D341Med (cell line): ENCODE measurements at places on chromosomes 5 and 9.

DNA sequence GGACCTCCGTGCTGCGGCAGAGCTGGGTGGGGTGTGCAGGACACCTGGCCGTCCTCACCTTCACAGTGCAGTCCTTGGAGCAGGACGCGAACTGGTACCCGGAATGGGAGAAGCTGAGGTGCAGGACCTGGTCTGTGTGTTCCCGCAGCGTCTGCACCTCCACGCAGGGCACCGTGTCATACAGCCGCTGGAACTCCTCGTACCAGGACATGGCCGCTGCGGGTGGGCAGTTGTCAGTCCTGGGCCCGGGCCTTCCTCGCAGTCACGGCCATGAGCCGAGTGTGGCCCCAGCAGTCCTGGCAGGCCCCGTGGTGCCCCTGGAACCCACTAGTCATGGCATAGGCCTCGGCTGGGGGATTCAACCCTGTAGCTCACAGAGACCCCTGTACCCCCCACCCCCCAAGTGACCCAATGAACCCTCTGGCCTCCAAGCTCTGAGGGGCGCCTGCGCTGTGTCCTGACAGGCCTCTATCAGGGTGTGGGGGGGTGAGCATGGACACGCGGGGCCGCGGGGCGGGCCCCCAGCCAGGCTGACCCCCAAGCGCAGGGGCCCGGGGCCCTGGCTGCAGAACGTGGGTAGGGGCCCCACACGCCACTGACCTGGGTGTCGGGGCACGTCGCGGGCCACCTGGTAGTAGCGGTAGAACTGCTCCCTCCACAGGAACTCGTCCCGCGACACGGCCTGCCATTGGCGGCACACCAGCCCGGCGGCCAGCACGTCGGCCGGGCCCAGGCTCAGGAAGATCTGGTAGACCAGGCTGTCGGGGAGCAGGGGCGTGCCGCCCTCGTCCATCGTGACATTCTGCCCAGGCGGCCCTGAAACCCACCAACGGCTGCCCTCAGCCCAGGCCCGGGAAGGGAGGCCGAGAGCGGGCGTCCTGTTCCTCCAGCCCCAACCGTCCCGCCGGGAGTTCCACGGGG, 987 bp downstream of the FBXW5 start:
- DNase-seq, result peak; percentile 73

- no peak for DNase-seq
Observed at GRCh38 chr5:9222054-9222976, 323.6 kb downstream of the SEMA5A start.

GRCh38 chr9:4430432-4431261, 59.6 kb upstream of the SLC1A1 start:
- no peak for DNase-seq

- DNase-seq, result no peak
Observed at GRCh38 chr9:116342061-116342460, 188.5 kb downstream of the PAPPA start.

GRCh38 chr5:78377718-78378105, 17.3 kb downstream of the SCAMP1 start:
- no peak for DNase-seq

GRCh38 chr9:105662184-105663104, at the start of gene TAL2:
TAL2 (plus strand) TSS chr9:105662457; CDS start chr9:105662497, 40 bp downstream.
- DNase-seq, result no peak

DNA sequence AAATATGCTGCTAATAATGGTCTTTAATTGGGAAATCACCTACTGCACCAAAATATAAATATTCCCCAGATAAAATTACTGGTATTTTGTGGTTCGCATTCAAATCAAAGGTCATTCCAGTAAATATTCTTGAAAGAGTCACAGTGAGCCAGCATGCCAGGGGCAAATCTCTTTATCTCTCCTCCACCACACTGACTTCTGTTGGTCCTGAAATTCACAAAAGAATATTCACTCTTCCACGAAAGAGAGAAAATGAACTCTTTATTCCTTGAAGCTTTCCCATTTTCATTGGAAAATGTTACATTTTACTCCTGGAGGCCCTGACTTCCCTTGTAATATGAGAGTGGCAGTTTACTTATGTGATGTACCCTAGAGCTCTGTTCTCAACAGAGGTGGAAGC, 39.7 kb downstream of the ZNF366 start:
- DNase-seq, result no peak

GRCh38 chr9:130701059-130702022, 7.8 kb downstream of the EXOSC2 start:
- peak; percentile 86 for DNase-seq

- no peak for DNase-seq
Observed at GRCh38 chr5:134510970-134511795, 14.3 kb upstream of the JADE2 start.

DNA sequence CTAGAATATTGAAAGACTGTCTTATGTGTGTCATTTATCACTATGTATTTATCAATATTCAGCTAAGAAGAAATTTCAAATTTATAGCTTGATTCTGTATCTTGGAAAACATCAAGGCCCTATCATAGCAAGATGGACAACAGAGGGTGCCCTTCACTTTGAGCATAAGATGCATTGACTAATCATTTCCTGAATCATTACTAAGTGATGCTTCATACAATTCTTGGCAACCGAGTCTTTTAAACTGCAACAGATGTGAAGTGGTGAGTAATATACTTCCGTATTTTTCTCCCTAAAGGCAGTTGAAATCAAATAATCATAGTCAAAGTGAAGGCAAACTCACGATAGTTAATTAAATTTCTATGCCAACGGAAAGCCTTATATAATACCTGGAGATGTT, 318.6 kb upstream of the RGMB start:
- DNase-seq, result no peak

DNA sequence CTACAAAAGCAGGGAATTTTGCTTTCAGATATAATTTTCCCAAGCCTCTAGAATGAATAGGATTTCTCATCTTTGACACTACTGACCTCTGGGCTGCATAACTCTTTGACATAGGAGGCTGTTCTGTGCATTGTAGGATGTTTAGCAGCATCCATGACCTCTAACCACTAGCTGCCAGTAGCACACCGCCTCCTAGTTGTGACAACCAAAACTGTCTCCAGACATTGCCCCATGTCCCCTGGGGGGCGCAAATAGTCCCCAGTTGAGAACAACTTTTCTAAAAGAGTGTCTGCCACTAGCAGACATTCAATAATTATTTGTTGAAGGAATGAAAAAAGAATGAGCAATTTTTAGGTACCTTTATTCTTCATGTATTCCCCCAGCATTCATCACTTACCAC, 51.8 kb downstream of the POU4F3 start:
- DNase-seq, result no peak

DNA sequence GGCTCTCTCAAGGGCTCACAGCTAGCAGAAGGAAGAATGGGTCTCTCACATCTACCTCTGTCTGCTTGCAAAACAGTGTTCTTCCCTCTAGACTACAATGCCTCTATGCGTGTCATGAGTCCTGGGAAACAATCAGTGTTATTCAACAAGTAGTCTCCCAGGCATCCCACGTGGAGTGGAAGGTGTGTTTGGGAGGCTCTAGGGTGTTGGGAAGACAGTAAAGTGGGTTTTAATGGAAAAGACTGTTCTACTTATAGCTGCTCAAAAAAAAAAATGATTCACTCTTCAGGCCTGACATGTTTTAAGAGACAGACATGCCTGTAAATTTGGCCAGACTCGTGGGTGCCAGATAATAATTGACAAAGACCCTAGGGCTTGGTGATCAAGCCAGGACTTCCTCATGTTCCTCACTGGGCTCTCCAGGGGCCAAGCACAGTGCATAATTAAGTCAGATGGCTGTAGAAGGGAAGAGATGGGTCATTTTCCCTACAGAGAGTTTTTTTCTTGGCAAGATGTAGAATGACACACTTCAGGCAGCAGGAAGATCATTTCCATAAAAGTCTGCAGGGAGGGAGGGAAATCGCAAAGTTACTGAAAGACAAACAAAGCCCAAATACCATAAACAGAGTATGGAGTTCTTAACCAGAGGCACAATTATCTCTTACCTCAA, 246.4 kb downstream of the ACTL7B start:
- DNase-seq, result no peak

GRCh38 chr5:13250464-13251291, 693.8 kb downstream of the DNAH5 start:
- DNase-seq, result peak; percentile 32

GRCh38 chr5:86617309-86617755, 409 bp upstream of the COX7C start:
- DNase-seq, result no peak

- no peak for DNase-seq
Observed at GRCh38 chr5:80834710-80835109, 125.5 kb upstream of the RASGRF2 start.

GRCh38 chr9:69499959-69500358, 172.2 kb downstream of the APBA1 start:
- DNase-seq, result no peak

GRCh38 chr5:57327561-57328367, 153.9 kb downstream of the GPBP1 start:
- no peak for DNase-seq

DNA sequence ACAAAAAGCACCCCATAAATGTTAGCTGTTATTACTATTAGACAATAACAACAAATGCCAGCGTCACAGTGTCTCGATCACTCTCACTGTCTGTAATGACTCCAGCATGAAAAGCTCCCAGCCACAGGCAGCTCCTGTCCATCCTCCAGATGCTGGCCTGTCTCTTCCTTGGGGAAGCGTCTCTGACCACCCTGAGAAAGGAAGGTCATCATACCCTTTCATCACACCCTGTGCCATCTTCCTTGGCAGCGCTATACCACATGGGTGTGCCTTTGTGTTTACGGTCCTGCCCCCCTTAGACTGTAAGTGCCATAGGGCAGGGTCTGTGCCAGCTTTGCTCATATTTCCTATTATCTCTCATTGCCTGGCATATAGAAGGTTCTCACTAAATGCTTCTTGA, 90.6 kb downstream of the PRRT1B start:
- DNase-seq, result no peak

DNA sequence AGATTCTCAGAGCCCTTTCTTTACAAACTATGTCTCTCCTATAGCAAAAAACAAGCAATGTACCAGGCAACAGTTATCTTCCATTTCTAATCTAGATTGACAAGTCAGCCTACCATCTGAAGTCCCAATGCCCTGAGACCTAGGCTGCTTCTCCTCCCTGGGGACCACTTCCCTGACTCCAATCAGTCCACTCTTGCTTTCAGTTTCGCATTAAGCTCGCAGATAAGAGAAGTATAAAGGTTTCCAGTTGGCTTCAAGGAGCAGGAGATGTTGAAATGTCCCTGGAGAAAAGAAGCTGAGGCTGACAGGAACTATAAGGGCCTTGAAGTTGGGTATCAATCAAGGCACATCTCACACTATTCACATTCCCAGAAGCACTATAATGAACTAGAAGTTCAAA, 32.3 kb downstream of the ERP44 start:
- peak; percentile 15 for DNase-seq

DNA sequence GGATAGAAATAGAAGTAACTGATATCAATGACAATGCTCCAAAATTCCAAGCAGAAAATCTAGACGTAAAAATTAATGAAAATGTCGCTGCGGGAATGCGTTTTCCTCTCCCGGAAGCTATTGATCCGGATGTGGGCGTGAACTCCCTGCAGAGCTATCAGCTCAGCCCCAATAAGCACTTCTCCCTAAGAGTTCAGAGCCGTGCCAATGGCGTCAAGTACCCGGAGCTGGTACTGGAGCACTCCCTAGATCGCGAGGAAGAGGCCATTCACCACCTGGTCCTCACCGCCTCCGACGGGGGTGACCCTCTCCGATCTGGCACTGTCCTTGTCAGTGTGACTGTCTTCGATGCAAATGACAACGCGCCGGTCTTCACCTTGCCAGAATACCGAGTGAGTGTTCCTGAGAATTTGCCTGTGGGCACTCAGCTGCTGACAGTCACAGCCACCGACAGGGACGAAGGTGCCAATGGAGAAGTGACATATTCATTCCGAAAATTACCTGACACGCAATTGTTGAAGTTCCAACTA, 818 bp downstream of the PCDHGA10 start:
- DNase-seq, result no peak

GRCh38 chr5:24714746-24715145, 70.0 kb upstream of the CDH10 start:
- no peak for DNase-seq

DNA sequence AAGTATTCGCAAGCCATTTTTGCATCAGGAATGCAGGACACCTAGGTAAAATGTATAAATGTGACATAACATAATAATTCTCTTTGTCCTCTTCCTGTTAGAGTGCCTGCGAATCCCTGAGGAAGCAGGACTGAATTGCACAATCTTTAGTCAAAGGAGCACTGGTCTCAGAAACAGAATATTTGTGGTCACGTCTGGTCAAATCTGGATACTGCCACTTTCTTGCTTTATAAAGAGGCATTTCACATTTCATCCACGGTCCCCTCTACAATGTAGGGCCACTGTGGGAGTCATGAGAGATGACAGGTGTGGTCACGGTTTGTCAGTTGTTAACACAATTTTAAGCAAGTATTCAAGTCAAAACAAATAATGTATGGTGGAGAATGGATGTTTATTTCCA, 564.0 kb downstream of the IRX1 start:
- no peak for DNase-seq

DNA sequence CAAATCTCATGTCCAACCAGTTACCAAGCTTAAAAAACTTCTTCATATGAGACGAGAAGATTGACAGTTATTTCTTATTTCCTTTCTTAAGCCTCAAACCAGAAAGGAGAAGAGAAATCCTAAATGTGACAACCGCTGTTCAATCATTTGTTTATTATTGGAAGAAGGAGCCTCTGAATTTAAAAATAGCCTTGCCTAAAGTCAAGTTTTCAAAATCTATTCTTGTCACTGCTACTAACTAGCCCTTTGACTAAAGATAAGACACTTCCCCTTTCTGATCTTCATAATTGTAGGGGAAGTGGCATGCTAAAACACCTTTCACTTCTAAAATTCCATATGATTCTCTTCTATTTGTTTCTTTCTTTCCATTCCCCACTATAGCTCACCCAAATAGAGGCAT, 106.2 kb upstream of the EMB start:
- DNase-seq, result no peak

GRCh38 chr9:79259858-79260257, 311.9 kb upstream of the TLE4 start:
- no peak for DNase-seq

GRCh38 chr5:96924016-96924443, 11.8 kb upstream of the LNPEP start:
- no peak for DNase-seq

- DNase-seq, result no peak
Observed at GRCh38 chr5:74205767-74206578, 434.6 kb downstream of the ENC1 start.
